SJCRH30 (cell line): ENCODE measurements at places on chromosomes 5 and 9. TPM values are rescaled to one million over a fixed set of nuclear protein-coding genes. Genes with fewer than 3 reads are reported as not detected.

DNA sequence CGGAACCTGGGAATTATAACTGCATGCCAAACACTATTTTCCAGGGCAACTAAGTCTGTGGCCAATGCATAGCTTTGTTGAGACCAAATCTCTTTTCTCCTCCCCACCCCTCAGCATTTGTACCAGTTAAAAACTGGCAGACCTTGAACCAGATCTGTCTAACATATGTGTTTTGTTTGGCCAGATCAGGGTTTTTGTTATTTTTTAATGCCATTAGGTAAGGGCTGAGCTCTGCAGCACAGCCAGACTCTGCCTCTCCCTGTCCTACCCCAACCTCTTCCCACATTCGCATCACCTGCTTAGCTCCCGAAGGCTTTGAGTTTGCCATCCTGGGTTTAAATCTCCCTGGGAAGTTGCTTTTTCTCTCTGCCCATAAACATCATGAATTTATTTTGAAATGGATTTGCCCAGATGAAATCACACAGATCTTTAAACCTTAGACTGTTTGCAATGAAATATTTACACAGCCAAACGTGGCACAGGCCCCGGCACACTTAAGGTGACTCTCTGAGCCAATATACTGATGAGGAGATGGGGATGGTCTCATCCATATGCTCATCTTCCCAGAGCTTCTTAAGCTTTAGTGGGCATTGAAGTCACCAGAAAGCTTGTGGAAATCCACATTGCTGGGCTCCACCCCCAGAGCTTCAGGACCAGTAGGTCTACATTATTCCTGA is 54.0 kb upstream of the ALDH1B1 start:
- H3K27ac ChIP-seq = no peak overlapping the region
- no peaks in the 10 kb centered on the region for H3K27me3 ChIP-seq
- no peaks in the 10 kb centered on the region for H3K36me3 ChIP-seq

GRCh38 chr9:14261616-14262015 is 52.3 kb downstream of the NFIB start:
- peaks cover 3% of the 10 kb centered on the region for H3K36me3 ChIP-seq
- no peak for DNase-seq
- no peaks in the 10 kb centered on the region for H3K4me1 ChIP-seq
- H3K4me3 ChIP-seq = no peak overlapping the region
- H3K27ac ChIP-seq = no peak overlapping the region

GRCh38 chr9:76827296-76828080 is 63.2 kb downstream of the PCA3 start:
- H3K4me3 ChIP-seq = no peak overlapping the region
- H3K4me1 ChIP-seq = no peaks in the 10 kb centered on the region
- no peak for DNase-seq
- no peaks in the 10 kb centered on the region for H3K27me3 ChIP-seq

- no peak overlapping the region for H3K27ac ChIP-seq
- no peaks in the 10 kb centered on the region for H3K36me3 ChIP-seq
- DNase-seq = no peak
- H3K4me3 ChIP-seq = no peak overlapping the region
- H3K4me1 ChIP-seq = no peaks in the 10 kb centered on the region
Observed at GRCh38 chr5:60718166-60718892, 18.4 kb upstream of the DEPDC1B start.

- H3K4me3 ChIP-seq = no peak overlapping the region
- DNase-seq = no peak
- H3K27me3 ChIP-seq = no peaks in the 10 kb centered on the region
- no peak overlapping the region for H3K27ac ChIP-seq
- peaks cover 19% of the 10 kb centered on the region for H3K4me1 ChIP-seq
Observed at GRCh38 chr5:158461240-158461854, 602.4 kb upstream of the CLINT1 start.

The LRRC8A gene
- 50.8 and 54.2 TPM in 2 replicates for total RNA-seq

The SLC2A6 gene
- total RNA-seq = 20.3 and 23.4 TPM in 2 replicates

The TMC1 gene
- total RNA-seq = not detected in 2 replicates

DNA sequence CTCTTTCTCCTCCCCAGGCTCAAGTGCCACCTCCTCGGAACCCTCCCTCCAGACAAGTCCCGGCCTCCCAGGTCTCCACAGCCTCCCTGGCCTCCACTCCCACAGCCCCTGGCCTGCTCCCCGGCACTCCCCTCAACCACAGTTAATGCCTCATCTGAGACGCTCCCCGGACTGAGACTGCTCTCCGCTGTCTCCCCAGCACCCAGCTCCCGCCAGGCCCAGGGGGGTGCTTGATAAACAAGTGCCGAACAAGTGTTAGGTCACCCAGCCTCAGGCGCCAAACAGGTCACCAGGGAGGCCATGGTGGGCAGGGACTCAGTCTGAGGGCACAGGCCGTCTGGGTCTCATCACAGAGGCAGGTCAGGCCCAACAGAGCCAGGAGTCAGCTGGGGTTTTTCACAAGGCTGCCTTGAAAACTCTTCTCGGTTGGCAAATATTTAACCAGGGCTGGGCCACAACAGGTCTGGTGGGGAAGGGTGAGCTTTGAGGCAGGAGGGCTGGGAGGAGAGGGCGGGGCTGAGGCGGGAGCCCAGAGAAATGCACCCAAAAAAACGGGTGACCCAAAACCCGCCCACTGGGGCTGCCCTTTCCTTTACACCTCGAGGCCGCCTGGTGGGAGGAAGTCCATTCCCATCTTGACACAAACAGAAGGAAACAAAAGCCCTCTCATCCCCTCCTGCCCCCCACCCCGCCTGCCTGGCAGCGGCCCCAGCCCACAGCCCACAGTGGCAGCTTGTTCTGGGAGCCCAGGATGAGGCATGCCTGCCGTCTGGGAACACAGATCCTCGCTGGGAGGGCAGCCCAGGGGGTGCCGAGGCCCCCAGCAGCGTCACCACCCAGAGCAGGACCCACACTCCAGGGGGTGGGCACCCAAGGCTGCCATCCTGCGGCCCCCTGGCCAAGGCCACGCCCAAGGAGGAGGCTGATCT is 66.6 kb upstream of the STXBP1 start:
- H3K27ac ChIP-seq = peak overlapping the region; percentile 68
- no peaks in the 10 kb centered on the region for H3K36me3 ChIP-seq
- H3K4me3 ChIP-seq = no peak overlapping the region
- peaks cover 45% of the 10 kb centered on the region for H3K4me1 ChIP-seq
- DNase-seq = peak; percentile 91

The TAF11L5 gene
- not detected in 2 replicates for total RNA-seq

DNA sequence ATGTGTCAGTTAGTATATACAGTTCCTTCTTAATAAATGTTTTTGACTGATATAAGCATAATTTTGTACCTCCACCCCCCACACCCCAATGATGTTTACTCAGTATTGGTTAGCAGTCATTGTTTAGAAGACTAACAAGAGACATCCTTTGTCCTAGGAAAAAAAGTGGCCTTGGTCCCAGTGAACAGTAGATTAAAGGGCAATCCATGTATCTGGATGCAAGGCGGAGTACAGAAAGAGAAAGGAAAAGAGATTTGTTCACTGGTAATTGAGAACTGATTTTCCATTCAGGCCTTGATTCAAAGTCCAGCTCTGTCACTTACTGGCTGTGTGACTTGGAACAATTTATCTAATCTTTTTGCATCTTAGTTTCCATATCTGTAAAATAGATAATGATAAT is 4.6 kb downstream of the RALGPS1 start:
- DNase-seq = no peak
- H3K36me3 ChIP-seq = no peaks in the 10 kb centered on the region
- H3K27ac ChIP-seq = no peak overlapping the region
- no peaks in the 10 kb centered on the region for H3K27me3 ChIP-seq
- no peaks in the 10 kb centered on the region for H3K4me1 ChIP-seq
- H3K4me3 ChIP-seq = no peak overlapping the region

The TTLL11 gene
- total RNA-seq = 4.8 and 8.8 TPM in 2 replicates

DNA sequence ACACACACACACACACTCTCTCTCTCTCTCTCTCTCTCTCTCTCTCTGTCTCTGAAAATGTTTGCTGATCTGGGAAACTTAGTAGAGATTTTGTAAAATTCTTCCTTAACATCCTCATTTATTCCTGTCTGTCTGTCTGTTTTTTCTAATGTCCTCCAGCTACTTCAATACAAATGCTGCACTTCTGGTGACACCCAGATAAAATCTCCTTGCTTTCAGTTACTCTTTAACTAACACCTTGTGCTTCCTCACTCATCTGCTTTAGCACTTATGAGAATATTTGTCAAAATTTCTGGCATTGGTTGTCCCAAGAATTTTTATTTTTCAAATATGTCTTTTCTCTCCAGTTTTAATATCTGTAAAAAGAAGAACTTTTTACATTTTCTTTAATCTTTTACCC is 35.0 kb upstream of the ARRDC3 start:
- H3K27ac ChIP-seq = no peak overlapping the region
- no peaks in the 10 kb centered on the region for H3K4me1 ChIP-seq
- DNase-seq = no peak
- H3K27me3 ChIP-seq = no peaks in the 10 kb centered on the region

GRCh38 chr9:131119600-131119999 is 5.8 kb upstream of the NUP214 start:
- no peak overlapping the region for H3K27ac ChIP-seq
- no peak overlapping the region for H3K4me3 ChIP-seq
- H3K27me3 ChIP-seq = peaks cover 21% of the 10 kb centered on the region
- H3K36me3 ChIP-seq = no peaks in the 10 kb centered on the region
- no peak for DNase-seq
- no peaks in the 10 kb centered on the region for H3K4me1 ChIP-seq

DNA sequence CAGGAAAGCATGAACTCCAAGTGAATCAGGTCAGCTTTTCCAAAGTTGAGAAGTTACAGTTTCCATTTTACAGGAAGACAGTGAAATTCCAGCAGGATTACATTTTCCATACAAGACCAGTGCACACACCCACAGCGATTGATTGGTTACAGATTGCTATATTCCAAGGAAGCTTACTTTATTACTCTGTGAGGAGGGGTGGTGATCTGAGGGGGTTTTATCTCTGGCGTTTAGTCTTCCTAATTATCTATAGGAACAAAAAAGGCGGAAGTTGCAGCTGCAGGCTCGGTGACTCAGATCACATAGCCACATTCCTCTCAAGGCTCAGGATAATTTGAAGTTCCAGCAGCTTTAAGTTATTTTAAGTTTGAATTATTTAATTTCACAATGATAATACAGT is 450.4 kb upstream of the NMUR2 start:
- H3K4me3 ChIP-seq = no peak overlapping the region
- H3K27ac ChIP-seq = no peak overlapping the region
- no peak for DNase-seq
- no peaks in the 10 kb centered on the region for H3K36me3 ChIP-seq
- no peaks in the 10 kb centered on the region for H3K4me1 ChIP-seq
- no peaks in the 10 kb centered on the region for H3K27me3 ChIP-seq

The DCAF10 gene
- total RNA-seq = 11.5 and 15.7 TPM in 2 replicates

The STX17 gene
- 17.2 and 18.1 TPM in 2 replicates for total RNA-seq

The MED22 gene
- total RNA-seq = 60.2 and 71.8 TPM in 2 replicates

The SPATA31A3 gene
- 0.04 TPM in 1 of 2 replicates, not detected in the other for total RNA-seq

DNA sequence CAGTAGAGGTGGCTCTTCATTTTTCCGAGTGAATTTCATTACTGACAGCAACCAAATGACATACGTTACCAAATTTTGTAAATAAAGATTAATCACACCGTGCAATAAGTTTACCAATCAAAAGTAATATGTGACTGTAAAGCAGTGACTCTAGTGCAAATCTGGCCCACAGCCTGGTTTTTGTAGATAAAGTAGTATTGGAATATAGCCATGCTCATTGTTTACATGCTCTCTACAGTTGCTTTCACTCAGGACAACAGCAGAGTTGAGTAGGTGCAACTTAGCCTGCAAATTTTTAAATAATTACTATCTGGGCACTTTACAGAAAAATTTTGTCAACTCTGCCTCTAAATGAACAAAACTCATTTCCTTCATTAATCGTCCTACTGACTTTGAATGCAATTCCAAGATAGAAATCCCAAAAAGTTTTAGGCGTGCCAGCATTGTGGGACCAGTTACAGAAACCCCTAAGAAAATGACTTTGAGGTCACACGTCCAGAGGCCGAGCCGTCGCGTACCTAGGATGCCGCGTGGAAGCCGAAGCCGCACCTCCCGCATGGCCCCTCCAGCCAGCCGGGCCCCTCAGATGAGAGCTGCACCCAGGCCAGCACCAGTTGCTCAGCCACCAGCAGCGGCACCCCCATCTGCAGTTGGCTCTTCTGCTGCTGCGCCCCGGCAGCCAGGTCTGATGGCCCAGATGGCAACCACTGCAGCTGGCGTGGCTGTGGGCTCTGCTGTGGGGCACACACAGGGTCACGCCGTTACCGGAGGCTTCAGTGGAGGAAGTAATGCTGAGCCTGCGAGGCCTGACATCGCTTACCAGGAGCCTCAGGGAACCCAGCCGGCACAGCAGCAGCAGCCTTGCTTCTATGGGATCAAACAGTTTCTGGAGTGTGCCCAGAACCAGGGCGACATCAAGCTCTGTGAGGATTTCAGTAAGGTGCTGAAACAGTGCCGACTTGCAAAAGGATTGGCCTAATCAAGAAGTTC is 180.7 kb upstream of the TLE4 start:
- H3K27ac ChIP-seq = peak overlapping the region; percentile 70
- peaks cover 48% of the 10 kb centered on the region for H3K4me1 ChIP-seq
- H3K4me3 ChIP-seq = no peak overlapping the region
- H3K36me3 ChIP-seq = no peaks in the 10 kb centered on the region

The POU4F3 gene
- total RNA-seq = 0.13 and 0.14 TPM in 2 replicates

The CCDC183 gene
- total RNA-seq = 0.14 TPM in 1 of 2 replicates, not detected in the other

The BTNL3 gene
- not detected in 2 replicates for total RNA-seq

DNA sequence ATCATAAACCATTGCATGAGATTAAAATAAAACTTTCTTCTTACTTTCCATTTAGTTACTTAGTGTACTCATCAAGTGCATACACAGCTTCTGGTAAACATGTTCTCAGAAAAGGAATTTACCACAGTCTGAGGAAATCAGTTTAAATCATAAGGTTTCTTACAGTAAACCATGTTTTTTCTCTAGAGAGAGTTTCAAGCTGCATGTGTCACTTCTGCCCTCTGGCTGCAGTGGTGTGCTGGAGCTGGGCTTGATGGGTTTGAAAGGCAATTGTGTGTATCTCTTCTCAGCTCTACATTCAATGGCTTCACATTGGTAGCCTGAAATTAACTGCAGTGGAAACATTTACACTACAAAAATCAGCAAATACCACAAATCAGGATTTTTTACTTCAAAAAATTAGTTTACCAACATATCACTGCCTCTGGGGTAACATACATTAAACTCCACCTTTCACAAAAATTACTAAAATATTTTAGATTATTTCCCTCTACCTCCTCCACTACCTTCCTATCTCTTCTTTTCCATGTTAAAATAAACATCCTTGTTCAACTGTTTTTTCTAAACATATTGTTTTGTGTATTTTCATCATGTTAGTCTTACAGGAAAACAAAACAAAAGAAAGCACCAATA is 414.3 kb downstream of the ANXA1 start:
- H3K36me3 ChIP-seq = no peaks in the 10 kb centered on the region; the same call in 1 of the 2 replicates
- H3K27me3 ChIP-seq = 0 out of 2 replicates have a peak, but pooled peaks cover 3% of the 10 kb centered on the region
- no peak overlapping the region for H3K4me3 ChIP-seq
- H3K4me1 ChIP-seq = no peaks in the 10 kb centered on the region; the same call in 1 of the 2 replicates
- H3K27ac ChIP-seq = no peak overlapping the region
